Activated CD8-positive, alpha-beta memory T cell treated with anti-CD3 and anti-CD28 coated beads for 24 hours (primary cell): ENCODE measurements at places on chromosomes 3 and 15.

DNA sequence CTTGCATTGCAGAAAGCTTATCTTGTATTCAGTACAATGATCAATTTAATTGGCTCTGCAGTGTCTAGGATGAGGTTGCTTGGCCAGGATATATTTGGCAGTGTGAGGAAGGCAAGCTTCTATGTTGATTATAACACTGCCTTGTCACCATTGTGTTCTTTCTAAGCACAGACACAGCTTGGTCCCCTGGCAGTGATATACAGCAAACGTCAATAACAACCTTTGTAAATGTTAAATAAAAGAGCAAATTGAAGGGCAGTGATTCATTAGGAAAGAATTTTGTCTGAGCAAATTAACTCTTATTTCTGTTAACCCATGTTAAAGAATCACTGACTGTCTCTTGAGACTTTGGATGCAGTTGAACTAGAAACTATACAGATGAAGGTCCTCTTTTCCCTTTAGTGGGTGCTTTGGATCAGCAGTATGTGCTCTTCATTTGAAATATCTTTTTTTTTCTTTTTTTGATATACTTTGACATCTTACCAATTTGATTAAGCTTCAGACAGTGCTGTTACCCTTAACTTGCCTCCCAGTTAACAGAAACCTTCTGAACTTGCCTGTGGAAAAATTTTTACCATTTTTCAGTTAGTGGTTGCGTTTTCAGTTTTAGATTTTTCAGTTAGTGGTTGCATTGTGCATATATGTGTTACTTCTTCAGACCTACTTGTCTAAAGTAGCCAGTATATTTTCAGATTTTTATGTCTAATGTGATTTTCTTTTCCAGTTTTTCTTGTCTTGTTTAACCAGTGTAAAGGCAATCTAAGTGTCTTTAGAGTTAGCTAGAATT is 199.8 kb downstream of the TCF12 start:
- DNase-seq: no peak

- no peak for DNase-seq
These were observed 1217.6 kb upstream of the ALCAM start for GRCh38 chr3:104149154-104149553.

GRCh38 chr15:60020736-60021135 is 16.6 kb downstream of the FOXB1 start:
- no peak for DNase-seq

GRCh38 chr3:39933986-39934693 is 124.7 kb downstream of the MYRIP start:
- no peak for DNase-seq

GRCh38 chr3:125054449-125055329 is 1.1 kb downstream of the HEG1 start:
- no peak for DNase-seq

GRCh38 chr3:9211155-9211950 is 38.1 kb downstream of the SRGAP3 start:
- DNase-seq: no peak

- no peak for DNase-seq
These were observed at the start of gene CD86 for GRCh38 chr3:122055215-122055614. Gene CD86 (plus strand): TSS chr3:122055362. CDS start chr3:122055490, 128 bp downstream.

- no peak for DNase-seq
These were observed 66.0 kb downstream of the FLNB start for GRCh38 chr3:58074116-58074715.

- DNase-seq: no peak
These were observed 102.5 kb downstream of the ZMAT3 start for GRCh38 chr3:178969004-178969700.

DNA sequence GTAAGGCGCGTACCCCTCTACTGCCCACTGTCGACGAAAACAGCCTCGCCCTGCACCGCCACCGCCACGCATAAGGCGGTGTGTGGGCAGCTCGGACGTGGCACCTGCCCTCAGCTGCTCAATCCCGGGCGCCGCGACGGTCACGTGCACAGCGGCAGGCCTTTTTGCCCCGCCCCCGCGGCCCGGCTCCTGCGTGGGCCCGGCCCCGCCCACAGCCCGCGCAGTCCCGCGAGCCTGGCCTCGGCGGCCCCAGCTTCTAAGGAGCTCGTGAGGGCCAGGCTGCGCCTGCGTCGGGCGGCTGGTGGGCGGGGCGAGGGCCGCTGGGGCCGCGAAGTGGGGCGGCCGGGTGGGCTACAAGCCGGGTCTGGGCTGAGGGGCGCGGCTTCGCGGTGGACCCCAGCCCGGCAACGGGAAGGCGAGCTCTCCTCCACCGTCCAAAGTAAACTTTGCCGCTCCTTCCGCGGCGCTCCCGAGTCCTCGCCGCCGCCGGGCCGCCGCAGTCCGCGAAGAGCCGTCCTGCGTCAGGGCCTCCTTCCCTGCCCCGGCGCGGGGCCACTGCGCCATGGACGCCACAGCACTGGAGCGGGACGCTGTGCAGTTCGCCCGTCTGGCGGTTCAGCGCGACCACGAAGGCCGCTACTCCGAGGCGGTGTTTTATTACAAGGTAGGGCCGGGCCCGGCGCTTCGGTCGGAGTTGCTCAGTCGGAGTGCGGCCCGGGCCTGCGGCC is at the start of gene CAPN7:
TSS of gene CAPN7 (plus strand) at position 313 of the 728 bp plus-strand sequence. CDS start at position 563, 250 bp downstream.
- peak; percentile 97 for DNase-seq

- no peak for DNase-seq
These were observed 166.0 kb downstream of the THSD4 start for GRCh38 chr15:71281256-71281655.

DNA sequence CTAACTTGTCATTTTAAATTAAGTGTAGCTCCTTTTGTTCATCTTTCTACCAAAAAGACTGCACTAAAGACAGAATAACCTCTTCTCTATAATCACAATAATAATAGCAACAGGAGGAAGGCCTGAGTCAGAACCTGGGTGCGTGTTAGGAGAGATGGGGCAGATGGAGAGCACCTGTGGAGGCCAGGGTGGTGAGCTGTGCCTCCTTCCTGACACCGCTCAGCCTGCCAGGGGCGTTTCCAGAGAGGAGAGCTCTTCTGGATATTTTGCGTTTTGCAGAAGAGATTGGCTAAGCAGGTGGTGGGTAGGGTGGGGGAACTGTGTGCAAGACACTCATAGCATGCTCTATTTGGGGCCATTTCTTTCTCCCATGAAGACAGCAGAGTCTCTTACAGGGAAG is 83.5 kb downstream of the MEGF11 start:
- DNase-seq: no peak

GRCh38 chr3:55203006-55203405 is 275.1 kb upstream of the LRTM1 start:
- DNase-seq: no peak

GRCh38 chr15:29242456-29243242 is 27.0 kb downstream of the NSMCE3 start:
- no peak for DNase-seq

DNA sequence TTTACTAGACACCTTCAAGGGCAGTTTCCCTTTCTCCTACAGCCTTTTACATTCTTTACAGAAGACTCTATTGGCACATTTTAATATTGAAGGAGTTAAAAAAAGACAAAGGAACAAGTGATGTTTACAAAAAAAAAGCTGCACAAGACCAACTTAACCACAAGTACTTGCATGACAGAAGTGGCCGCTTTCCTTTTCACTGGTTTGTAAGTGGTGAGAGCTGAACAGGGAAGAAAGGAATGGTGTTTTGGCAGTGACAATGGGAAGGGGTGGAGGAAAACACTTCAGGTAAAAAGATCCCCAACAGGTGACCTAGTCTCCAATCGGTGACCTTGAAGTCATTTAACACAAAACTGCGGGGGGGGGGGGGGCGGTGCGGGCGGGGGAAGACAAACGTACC is 1.1 kb downstream of the WDR72 start:
- no peak for DNase-seq

- DNase-seq: no peak
These were observed 11.4 kb upstream of the C3orf22 start for GRCh38 chr3:126570103-126570541.

DNA sequence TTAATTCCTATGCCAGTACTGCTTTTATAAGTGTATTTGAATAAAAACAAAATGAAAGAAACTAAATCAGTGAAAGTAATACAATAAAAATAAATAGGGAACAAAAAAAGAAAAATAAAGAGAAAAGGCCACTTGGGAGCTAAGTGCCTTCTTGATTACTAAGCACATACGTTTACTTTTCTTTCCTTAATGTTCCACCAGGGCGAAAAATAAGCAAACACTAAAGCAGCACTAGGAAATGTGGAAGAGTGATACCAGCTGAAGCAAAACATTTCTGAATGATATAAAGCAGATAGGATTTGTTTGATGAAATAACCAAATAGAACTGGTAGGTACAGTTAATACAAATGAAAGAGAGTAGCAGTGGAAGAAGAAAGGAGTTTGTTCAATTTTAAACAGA is 132.8 kb upstream of the ZPLD1 start:
- DNase-seq: no peak

- DNase-seq: no peak
These were observed 5.9 kb upstream of the PPP1R2 start for GRCh38 chr3:195548987-195549386.

DNA sequence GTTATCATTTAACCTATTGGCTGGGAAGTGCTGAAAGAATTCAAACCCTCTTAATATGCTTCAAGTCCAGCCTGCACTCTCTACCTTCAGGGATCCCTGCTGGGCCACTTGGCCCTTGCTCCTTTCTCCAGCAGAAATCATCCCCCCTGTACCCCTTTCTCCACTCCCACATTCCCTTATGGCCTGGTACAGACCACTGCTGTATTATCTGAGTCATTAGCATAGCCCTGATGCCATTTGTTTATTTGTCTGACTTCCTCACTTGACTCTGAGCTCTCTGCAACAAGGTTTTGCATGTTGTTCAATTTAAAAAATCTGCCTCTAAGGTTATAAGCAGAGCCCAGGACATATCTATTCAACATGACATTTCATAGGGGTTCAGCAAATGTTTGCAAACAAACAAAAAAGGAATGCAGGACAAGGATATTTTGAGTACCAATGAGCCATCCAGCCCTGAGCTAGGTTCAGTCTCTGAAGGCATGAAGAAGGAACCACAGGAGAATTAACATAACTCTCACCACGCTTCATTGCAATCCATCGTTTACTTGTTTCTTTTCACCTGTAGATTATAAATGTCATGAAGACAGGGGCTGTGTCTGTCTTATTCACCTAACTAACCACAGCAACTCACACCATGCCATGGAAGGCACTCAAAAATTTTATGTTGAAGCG is 26.6 kb upstream of the HES1 start:
- no peak for DNase-seq

GRCh38 chr15:97678656-97679055 is 281.8 kb upstream of the ARRDC4 start:
- DNase-seq: no peak

- DNase-seq: peak; percentile 85
These were observed 462 bp downstream of the EDEM1 start for GRCh38 chr3:5187920-5188418.

- no peak for DNase-seq
These were observed 5.2 kb downstream of the LOXL1 start for GRCh38 chr15:73931441-73931840.

DNA sequence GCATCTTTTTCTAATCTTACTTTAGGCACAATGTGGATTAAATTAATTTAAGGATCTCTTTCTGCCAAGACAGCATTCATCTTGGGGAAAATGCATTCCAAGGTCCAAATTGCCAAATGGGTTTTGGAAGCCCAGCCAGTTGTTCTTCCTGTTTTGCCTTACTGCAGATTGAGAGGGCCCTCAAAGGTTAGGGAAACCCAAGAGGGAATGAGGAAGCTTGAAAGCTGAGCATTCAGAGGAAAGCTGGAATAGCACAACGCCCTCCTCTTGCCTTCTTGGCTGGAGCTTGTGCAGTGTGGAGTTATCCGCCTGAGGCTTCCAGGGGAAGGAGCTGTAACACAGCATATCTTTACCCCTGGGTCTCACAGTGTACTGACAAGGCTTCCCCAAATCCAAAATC is 18.2 kb upstream of the SACM1L start:
- DNase-seq: no peak

- DNase-seq: no peak
These were observed 140.2 kb upstream of the SPRED1 start for GRCh38 chr15:38112406-38112805.

GRCh38 chr3:143824735-143825385 is 23.4 kb downstream of the SLC9A9 start:
- no peak for DNase-seq

DNA sequence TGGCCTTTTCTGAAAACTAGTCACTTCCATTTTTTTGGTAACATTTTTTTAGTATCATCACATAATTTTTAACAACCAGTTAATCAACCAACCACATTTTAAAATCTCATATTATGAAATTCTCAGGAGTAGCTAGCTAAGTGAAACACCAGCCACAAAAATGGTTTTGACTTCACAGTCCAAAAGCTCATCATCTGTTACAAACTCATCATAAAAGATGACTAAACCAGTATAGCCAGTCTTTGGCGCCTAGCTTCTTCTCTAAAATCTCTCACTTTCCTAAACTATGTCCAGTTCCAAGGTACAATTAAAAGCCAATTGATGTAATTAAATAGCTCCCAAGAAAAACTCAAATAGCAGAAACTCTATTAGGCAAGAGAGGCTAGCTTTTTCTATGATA is 88.2 kb upstream of the ZNF385D start:
- DNase-seq: no peak

DNA sequence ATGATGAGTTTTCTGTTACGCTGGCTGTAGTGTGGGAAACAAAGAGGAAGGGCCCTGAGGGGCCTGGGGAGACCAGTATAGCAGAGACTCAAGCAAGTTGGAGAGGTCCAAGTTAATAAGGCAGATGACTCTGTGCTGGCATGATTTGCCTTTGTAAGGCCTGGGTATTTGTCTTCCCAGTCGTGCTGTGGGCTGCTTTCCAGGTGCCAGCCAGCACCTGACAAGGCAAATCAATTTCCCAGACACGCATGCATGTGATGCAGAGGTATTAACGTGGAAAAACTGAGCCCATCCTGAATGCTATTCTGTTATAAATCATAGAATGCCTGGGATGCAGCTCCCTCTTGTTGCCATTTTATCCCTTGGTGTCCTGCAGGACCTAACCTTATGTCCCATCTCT is 175.6 kb downstream of the MFSD1 start:
- DNase-seq: no peak

GRCh38 chr15:66721954-66722353 is 19.9 kb downstream of the SMAD6 start:
- no peak for DNase-seq

GRCh38 chr3:138079901-138080300 is 35.5 kb downstream of the DZIP1L start:
- DNase-seq: no peak

- DNase-seq: no peak
These were observed 34.1 kb upstream of the HES1 start for GRCh38 chr3:194101592-194102432.

GRCh38 chr3:171736556-171736955 is 73.7 kb downstream of the PLD1 start:
- no peak for DNase-seq

- no peak for DNase-seq
These were observed 1441.5 kb downstream of the OTOL1 start for GRCh38 chr3:162938083-162938482.

GRCh38 chr3:111238885-111239284 is 167.3 kb downstream of the NECTIN3 start:
- DNase-seq: no peak
